ENCODE measurements at places on chromosomes 6 and 20.

DNA sequence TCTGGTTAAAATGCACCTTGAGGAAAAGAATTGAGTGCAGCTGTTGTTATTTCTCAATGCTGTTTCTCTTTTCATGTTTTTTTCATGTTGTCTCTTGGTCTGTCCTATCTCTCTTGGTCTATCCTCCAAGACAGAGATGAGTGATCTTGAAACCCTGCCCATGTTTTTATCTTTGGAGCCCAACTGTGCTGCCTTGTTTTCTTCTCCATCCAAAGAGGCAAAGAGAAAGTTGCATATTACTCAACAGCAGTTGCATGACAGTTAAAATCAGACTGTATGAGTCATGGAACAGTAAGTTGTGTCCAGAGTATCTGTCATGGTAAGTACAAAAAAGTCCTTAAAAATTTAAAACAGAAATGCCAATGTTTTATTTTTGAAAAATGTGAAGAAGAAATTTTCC lies 26.2 kb downstream of the BCAS1 start:
- peak; percentile 73 for DNase-seq

DNA sequence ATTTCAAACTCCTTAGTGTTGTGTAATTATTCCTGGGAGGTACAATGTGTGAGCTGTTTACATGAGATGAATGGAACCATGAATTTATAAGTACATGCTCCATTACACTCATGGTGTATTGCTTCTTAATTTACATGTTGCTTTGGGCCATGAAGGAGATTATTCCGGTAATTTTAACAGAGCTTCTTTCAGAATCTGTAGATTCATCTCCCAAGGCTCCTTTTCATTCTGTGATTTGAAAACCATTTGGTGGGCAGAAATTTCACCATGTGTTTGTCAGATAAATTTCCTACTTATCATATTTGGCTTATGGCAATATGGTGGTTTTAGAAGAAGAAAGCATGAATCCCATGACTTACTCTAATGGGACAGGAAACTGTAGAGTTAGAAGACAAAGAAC lies 421.6 kb upstream of the EYS start:
- DNase-seq, result no peak

DNA sequence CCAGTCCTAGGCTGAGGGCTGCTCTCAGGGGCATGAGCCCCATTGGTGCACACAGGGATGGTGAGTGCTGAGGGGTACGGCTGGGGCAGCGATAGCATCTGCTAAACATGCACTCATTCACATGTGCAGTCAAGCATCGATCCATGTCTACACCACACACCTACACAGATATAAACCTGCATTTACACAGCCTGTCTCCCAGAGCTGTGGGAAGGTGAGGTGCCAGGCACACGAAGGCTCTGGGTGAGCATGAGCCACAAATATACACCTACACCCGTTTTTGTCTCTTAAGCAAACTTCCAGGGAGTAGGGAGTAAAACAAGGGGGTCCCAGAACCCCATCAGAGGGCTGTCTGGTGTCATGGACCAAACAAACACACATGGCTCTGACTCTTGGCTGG lies 99.3 kb downstream of the GRM4 start:
- no peak for DNase-seq

DNA sequence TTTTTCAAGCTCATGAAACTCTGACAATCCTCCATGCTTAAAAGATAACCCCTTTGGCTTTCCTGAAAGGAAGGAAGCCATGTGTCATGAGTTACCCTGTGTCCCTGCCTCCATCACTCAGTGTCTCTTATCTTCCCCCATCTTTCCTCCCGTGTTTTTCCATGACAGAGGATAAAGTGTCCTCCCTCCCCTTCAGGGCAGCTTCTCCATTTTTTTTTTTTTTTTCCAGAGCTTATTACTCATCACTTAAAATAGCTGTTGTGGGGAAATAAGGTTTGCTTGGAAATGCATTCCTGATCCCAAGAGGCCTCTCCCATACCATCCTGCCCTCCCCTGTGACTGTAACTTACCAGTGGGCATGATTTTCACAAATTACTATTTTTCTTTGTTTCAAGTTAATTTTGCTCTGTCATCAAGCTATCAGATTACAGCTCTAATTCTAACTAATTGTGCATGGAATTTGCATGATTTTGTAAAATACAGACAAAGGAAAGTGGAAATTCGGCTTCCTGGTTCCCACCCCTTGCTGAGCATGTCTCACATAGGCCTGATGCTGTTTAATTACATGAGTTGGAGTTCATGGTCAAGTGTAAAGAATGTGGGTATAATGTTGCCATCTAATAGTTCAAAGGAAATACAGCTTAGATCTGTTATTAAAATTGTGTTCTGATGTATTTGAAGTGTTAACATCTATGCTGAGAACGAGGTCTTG lies 614.5 kb upstream of the FLRT3 start:
- DNase-seq, result peak; percentile 88

- DNase-seq, result no peak
These were observed 2.8 kb downstream of the DBNDD2 start for GRCh38 chr20:45410887-45411286.

GRCh38 chr6:19668710-19669109 lies 168.5 kb upstream of the ID4 start:
- peak; percentile 82 for DNase-seq

GRCh38 chr6:129181001-129181400 lies 298.1 kb downstream of the LAMA2 start:
- no peak for DNase-seq

GRCh38 chr20:49821870-49822331 lies 9.3 kb downstream of the SLC9A8 start:
- DNase-seq, result peak; percentile 81

- DNase-seq, result no peak
These were observed 494.8 kb upstream of the SOX4 start for GRCh38 chr6:21098744-21099143.

- DNase-seq, result no peak
These were observed 291.5 kb downstream of the TBC1D32 start for GRCh38 chr6:121042766-121043165.

DNA sequence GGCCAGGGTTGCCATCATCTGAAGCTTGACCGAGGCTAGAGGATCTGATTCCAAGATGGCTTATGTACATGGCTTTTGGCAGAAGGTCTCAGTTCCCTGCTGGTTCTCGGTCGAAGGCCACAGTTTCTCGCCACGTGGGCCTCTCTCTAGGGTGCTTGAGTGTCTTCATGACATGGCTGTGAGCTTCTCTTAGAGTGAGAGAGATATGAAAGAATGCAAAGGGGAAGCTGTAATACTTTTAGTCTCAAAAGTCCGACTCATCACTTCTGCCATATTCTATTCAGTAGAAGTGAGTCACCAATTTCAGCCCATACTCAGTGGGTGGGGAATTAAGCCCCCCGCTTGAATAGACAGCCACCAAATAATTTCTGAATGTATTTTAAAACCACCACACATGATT lies 94.2 kb downstream of the UTRN start:
- DNase-seq, result peak; percentile 78

- no peak for DNase-seq
These were observed 73.1 kb downstream of the CARMIL1 start for GRCh38 chr6:25352285-25352684.

DNA sequence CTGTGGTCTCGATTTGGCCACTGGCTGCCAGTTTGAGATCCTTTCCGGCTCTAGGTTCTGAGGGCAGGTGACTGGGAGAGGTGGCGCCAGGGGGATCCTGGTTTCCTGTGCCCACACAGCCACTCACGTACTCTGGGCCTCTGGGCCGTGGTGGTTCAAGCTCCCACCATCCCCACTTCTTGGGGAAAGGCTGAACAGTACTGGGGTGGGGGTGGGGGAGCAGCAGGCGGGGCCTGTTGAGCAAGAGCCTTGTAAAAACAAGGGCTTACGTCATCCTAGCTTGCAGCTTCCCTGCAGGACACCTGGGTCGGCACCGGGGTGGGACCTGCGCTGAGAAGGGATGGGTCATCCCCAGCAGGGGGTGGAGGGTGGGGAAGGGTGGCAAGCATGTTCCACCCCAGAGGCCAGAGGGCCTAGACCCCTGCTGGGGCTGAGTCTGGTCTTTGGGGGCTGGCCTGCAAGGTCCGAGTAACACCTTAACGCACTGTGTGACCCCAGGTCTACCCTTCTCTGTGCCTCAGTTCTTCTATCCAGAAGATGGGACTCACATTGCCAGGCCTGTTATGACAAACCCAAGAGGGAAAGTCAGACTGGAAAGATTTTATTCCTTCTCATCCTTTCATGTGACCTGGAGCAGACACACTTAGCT lies 3.1 kb upstream of the CEBPB start:
- DNase-seq, result peak; percentile 58

GRCh38 chr6:52574709-52575501 lies 2.0 kb downstream of the TRAM2 start:
- peak; percentile 89 for DNase-seq

DNA sequence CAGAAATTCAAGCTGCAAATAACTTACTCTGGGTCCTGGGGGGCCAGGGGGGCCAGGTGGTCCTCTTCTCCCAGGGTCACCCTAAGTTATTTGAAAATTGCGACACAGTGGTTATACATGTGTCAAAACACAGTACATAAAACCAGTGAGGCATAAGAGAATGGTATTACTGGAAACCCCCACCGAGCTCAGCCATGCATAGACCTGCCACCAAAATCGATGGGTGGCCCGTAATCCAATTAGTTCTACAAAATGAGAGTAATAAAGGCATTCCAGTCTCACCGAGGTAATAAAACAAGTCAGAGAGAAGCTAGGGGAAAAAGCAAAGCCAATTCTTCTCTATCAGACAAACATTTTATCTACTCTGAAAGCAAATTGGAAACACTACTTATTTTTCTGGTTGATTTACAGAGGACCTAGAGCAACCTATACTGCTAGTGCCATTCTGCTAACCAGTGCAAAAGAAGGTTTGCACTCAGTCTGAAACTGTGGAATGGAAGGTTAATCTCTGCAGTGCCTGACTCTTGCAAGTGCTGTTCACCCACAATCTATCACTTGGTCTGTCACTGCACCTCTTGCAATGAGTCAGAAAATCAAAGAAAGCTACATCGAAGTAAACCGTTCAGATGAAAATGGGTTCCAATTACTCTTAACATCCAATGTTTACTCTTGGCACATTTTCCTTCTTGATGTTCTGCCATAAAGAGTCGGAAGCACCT lies 32.4 kb downstream of the COL9A1 start:
- no peak for DNase-seq

GRCh38 chr6:158073776-158074175 lies 92.1 kb downstream of the SYNJ2 start:
- no peak for DNase-seq

DNA sequence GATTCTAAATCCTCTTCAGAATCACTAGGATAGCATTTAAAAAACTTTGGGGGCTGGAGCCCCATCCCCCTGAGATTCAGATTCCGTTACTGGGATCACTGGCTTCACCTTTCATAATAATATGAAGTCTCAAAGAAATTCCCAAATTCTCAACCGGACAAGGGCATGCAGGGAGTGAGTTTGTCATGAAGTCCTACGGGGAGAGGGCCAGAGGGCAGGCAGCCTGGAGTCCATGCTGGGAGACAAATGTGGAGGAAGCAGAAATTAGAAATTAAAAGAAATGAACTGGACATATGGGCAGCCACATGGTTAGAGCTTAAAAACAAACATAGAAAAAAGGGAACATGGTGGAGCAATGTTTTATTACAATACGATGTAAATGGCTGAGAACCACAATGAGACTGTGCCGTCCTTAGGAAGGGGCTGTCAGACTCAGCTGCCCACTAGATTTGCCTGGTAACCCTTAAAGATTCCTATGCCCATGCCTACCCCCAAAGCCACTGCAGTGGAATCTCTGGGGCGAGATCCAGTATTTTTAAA lies 142.6 kb downstream of the CEBPB start:
- DNase-seq, result no peak

GRCh38 chr6:139577124-139577762 lies 202.8 kb upstream of the CITED2 start:
- peak; percentile 32 for DNase-seq

DNA sequence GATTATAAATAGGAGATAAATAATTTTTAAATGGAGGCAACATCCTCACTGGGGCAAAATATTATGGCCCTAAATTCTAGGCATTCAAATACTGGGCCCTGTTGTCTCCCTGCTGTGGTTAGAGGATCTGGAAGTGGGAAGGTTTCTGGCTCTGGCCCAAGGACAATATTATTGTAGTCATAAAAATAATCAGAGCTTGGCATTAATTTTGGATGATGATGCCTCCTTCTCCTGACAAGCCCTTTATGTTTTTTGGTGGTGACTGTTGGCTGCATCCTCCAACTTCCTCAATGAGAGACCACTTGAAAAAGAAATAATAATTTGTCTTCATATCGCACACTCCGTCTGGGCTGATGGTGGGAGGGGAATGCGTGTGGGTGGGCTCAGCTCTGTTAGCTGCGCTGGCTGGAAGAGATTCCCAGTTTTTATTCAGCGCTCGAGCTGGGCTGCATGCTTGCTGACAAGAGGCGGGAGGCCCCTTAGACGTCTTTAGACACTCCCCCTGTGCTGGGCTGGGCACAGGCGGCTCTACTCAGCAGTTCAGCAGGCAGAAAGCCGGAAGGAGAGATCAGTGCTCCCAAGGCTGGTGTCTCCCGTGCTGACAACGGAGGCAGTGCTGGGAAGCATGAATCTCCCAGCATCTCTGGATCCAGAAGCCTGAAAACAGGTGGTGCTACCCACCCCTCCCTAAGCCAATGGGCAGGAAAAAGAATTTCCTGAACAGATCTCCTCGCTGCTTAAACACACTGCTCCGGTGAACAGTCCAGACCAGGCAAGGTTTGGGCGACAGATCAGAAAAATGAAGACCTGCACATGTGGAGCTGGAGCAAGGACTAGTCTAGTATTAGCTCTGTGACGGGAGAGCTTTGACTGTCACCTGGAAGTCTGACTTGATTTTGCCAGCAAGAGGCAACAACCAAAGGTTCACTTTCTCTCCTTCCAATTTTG lies 97.7 kb downstream of the SYCP2 start:
- DNase-seq, result peak; percentile 70

All from EH (cell line).